ENCODE measurements at places on chromosomes 7 and 10.

- DNase-seq, result no peak
Measured at GRCh38 chr7:17123020-17123419, 175.4 kb upstream of the AHR start.

DNA sequence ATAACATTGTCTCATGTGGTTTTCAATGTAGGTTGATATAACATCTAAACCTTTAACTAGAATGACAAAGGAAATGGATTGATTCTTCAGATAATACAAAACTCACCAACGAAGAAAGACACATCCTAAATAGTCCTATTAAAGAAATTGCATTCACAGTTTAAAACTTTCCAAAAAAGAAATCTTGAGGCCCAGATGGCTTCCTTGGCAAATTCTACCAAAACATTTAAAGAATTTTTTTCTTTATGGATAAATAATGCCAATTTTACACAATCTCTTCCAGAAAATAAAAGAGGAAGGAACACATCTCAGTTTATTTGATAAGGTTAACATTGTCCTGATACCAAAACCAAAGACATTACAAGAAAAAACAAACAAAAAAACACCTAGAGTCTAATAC is 349.5 kb downstream of the CALN1 start:
- DNase-seq, result no peak

- no peak for DNase-seq
Measured at GRCh38 chr10:8431511-8431910, 377.0 kb downstream of the GATA3 start.

- no peak for DNase-seq
Measured at GRCh38 chr7:66296001-66296521, 90.9 kb downstream of the TPST1 start.

DNA sequence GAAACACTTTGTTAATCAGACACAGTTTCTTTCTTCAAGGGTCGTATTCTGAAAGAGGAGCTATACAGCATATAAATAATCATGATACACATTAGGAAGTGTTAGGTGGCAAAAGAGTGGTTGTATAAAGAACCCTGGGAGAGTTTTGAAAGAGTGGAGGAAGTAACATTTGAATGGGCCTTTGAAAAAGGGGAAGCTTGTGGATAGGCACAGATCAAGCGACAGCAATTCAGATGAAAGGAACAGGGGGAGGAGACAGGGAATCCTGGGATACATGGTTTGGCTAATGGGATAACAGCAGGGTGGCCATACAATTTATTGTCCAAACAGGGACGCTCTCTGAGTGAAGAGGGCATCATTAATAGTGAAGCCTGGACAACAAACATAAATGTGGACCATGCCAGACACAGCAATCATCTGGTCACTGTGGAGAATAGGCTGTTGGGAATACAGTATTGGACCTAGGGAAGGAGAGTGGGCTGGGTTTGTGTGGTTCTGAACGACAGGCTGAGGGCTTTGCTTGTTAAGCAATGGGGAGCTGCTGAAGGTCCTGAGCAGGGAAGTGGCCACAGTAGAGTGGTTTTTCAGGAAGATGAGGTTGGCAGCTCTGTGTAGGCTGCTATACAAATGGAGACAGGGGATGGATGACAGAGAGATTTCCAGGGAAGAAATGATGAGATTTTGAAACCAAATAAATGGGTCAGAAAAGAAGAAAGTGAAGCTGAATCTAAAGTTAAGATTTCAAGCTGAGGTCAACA is 75.9 kb downstream of the ICA1 start:
- no peak for DNase-seq

DNA sequence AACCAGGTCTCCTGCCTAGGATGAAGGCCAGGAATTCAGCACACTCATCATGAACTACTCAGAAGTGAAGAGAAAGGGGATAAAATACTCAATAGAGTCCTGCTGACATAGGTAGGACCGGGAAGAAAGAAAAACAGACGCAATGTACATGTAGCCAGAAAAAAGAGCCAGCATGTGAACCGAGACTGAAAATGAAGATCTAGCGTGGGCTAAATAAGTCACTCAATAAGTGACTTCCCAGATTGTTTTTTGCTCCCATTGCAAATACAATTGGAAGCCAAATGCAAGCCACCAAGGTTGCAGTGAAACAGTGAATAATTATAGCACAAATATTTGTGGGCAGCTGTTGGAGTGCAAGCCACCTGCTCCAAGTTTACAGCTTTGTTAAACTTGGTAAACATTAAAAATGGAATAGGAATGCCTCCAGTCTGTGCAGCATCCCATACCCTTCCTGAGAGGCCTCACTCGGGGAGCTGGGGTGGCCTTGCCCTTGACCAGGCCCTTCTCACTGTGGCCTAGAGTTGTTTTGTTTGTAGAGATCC is 34.7 kb upstream of the HPS1 start:
- DNase-seq, result no peak

DNA sequence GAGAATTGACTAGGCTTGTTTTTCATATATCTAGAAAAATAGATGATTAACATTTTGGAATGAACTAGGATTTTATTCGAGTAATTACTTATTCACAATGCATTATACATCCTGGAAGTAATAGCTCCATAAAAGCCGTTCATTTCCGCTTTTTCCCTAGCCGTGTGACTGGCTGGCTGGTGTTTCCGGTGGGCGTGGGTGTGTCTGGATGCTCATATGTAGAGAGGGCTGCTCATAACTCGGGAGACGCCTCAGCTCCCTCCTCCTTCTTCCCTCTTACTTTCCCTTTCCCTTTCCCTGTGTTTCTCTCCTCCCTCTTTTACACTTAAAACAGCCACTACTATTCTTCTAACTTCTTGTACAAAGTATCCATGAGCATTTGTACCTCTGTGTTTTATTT is 187.7 kb upstream of the VSTM2A start:
- no peak for DNase-seq

DNA sequence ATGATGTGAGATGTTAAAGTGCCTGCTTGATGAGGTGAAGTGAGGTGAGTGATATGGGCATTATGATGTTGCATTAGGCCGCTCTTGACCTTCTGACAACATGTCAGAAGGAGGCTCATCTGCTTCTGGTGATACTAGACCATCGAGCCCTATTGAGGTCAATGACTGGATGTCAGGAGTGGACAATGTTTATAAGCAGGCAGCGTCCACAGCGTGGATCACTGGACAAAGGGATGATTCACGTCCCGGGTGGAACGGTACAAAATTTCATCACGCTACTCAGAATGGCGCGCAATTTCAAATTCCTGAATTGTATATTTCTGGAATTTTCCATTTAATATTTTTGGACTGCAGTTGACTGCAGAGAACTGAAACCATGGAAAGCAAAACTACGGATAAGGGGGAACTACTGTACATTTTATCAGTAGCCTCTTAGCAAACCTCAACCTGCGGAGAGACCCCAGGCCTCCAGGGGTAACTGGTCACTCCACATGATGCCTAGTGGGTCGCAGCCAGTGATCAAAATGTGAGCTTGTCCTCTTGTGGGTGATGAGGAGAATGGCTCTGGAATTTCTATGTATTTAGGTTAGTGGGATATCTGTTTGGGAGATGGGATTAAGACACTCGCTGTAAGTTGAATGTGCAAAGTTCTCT is 5.7 kb upstream of the ZCCHC24 start:
- no peak for DNase-seq

- no peak for DNase-seq
Measured at GRCh38 chr7:80832006-80832405, 86.8 kb downstream of the SEMA3C start.

DNA sequence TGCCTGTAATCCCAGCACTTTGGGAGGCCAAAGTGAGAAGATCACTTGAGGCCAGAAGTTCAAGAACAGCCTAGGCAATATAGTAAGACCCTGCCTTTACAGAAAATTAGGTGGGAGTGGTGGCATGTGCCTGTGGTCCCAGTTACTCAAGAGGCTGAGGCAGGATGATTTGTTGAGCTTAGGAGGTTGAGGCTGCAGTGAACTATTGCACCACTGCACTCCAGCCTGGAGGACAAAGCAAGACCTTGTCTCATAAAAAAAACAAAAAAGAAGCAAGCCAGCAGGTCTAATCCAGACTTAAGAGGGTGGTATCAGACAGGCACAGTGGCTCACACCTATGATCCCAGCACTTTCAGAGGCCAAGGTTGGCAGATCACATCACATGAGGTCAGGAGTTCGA is 24.5 kb upstream of the KCTD7 start:
- no peak for DNase-seq

- no peak for DNase-seq
Measured at GRCh38 chr10:121063744-121064143, 212.6 kb downstream of the WDR11 start.

GRCh38 chr10:51162002-51162401 is 87.7 kb downstream of the PRKG1 start:
- DNase-seq, result no peak

- no peak for DNase-seq
Measured at GRCh38 chr10:107790271-107790670, 625.8 kb upstream of the SORCS1 start.

DNA sequence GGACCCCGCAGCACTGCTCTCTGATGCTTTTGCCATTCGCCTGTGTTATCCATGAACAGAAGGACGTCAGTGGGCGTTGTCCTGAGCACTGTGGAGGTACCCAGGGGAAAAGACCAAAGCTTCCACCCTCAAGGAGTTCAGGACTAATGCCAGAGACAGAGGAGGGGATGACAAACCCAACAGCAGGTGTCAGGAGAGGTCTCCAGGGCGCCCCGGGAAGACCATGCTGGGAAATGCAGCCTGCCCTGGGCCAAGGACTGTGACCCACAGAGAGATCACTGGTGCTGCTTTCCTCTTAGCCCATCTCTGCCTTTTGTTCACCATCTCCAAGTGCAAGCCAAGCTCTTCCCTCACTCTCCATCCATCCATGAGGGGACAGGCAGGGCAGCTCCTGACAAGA is 166.8 kb upstream of the PFKP start:
- DNase-seq, result no peak

DNA sequence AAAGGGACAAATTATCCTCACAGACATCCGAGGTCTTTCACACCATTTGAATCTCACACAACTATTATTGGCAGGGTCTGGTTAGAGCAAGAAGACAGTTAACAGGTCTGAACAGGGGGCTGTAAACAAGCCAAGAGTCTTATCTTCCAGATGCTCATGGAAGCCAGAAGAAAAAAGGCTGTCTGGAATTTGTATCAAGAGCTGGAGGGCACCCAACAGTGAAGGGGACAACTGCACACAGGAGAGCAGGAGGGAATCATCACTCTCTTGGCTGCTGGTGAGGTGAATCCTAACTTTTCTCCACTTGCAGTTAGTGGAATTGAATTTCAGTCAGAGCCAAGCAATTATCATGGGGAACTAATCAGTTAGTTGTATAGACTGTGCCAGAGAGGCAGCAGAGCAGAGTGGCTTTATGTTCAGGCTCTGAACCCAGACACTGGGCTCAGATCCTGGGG is 880.2 kb upstream of the AUTS2 start:
- DNase-seq, result no peak

DNA sequence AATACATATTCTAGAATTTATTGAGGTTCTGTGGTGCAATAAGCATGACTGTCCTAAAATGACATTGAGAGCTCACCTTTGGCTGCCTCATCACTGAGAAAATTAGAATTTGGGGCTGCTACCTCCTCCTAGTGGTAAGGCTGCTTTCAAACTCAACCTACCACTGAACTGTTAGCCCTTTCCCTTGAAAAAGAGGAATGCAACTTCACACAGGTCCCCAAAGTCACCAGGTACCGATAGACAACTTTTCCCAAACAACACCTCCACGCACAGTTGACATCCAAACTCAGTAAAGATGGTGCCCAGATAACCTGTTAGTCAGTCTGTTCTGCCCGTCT is 75.9 kb upstream of the SCIN start:
- no peak for DNase-seq

DNA sequence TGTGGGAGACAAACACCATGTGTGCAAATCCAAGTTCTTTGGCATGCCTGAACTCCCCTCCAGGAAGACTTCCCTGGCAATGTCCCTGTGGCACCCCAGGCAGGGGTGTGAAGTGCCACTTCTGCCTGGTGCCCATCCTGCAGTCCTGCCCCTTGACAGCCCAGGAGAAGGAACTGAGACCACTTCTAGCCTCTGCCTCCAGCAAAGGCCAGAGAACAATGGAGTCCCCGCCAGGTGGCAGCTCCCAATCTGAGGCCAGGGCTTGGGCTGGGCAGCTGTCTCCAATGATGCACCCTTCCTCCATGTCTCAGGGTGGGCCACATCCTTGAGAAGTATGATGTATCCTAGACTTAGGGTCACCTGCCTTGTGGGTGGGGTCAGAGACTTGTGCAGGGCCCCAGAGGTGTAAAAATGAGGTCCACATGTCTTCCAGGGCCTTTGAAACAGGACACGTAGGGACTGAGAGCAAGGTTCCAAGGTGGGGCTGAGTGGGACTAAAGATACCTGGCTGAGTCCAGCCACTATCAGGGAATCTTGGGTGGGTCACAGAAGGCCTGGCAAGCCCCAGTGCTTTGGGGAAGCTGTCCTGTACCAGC is 5.5 kb downstream of the FXYD4 start:
- DNase-seq, result no peak
